ENCODE measurements at places on chromosomes 2 and 18. TPM values are rescaled to one million over a fixed set of nuclear protein-coding genes. Genes with fewer than 3 reads are reported as not detected.

RAB6C gene
- total RNA-seq = not detected

SKOR2 gene
- not detected for total RNA-seq

PSMA8 gene
- total RNA-seq = not detected

STAM2 gene
- total RNA-seq = 26.4 TPM

CRYGD gene
- not detected for total RNA-seq

STPG4 gene
- total RNA-seq = 0.17 TPM

FBXO48 gene
- total RNA-seq = 1.6 TPM

FBXO15 gene
- total RNA-seq = 0.33 TPM

SLC30A3 gene
- total RNA-seq = not detected

FSIP2 gene
- total RNA-seq = 3.0 TPM

POU3F3 gene
- not detected for total RNA-seq

ALK gene
- not detected for total RNA-seq

SPEG gene
- 55.4 TPM for total RNA-seq

AGXT gene
- total RNA-seq = not detected

SPATS2L gene
- 60.0 TPM for total RNA-seq

RPRM gene
- total RNA-seq = 0.17 TPM

MAPK4 gene
- total RNA-seq = not detected

BOK gene
- 15.8 TPM for total RNA-seq

APCDD1 gene
- total RNA-seq = 24.8 TPM

SERPINB4 gene
- 0.35 TPM for total RNA-seq

TMEFF2 gene
- total RNA-seq = not detected

ZDBF2 gene
- 11.0 TPM for total RNA-seq

TUBA4B gene
- not detected for total RNA-seq

ARL4C gene
- 94.2 TPM for total RNA-seq

INPP5D gene
- 135 TPM for total RNA-seq

ASAP2 gene
- 137 TPM for total RNA-seq

CNOT11 gene
- total RNA-seq = 53.7 TPM

TYW5 gene
- 11.2 TPM for total RNA-seq

TUBA3E gene
- total RNA-seq = not detected

RFX8 gene
- total RNA-seq = 0.82 TPM

DSG1 gene
- total RNA-seq = 0.17 TPM

NYAP2 gene
- not detected for total RNA-seq

SLC16A14 gene
- total RNA-seq = 0.51 TPM

CYRIA gene
- total RNA-seq = 2.0 TPM

ALLC gene
- not detected for total RNA-seq

SNTG2 gene
- total RNA-seq = not detected

PAX3 gene
- not detected for total RNA-seq

BBS5 gene
- 6.2 TPM for total RNA-seq

Data from mammary epithelial cell (primary cell).